G401 (cell line): ENCODE measurements at places on chromosomes 16 and 17.
A peak's percentile ranks its signal among the peaks of the same experiment; 100 is the strongest.

- DNase-seq, result no peak
Measured at GRCh38 chr17:49132699-49133364, at the start of gene B4GALNT2. Gene B4GALNT2, plus strand, starts transcription at chr17:49132769. Its CDS starts 24 bp downstream, at chr17:49132793.

DNA sequence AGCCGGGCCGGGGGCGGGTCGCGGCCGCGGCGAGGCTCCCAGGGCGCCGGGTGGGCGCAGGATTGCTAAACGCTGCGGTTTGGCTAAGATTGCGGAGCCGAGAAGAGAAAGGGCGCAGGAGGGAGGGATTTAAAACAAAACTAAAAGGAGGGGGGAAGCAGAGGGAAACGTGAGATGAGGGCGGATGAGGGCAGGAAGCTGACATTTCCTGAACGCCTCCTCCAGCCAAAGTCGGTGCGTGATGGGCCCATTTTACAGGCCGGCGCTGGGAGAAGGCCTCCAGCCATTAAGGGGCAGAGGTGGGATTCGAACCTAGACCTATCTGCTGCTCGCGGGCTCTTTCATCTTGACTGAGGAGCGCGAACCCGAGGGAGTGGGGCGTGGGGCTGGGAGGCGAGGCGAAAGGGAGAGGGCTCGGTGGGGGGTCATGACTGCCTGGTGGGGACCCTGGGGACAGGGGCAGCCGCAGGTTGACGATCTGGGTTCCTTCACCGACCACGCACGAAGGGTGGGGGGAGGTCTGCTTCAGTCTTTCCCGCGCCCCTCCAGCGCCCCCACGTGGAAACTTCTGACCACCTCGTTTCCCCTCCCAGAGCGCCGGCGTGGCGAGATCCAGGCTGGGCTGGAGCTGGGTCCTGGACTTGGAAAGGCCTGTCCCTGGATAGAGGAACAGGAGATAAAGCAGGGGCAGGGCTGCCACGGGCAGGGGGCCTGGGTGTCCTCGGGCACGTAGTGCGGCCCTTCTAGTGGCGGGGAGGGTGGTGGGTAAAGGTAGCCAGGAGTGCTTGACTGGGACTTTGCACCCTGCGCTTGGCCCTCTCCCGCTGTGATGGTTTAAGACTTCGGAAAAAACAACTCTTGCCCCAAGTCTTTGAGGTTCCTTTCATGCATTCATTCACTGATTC is 3.8 kb upstream of the TAC4 start:
- DNase-seq, result peak; percentile 50

DNA sequence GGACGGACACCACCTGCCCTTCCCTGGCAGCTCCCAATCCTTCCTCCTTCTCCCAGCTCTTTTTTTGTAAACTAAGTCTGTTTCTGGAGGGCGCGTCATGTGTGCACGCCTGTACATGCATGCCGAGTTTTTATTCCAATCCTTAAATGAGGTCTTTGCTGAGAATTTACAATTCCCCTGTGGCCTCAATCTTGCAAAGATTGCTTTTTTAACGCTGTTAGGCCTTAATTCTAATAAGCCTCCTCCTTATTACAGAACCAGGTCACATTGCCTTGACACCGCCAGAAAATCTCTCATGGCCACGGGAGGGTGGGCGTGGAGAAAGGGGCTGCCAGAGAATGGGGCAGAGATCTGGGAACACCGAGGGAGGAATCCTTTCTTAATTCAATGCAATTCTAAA is 17.6 kb downstream of the RBFOX3 start:
- no peak for DNase-seq

DNA sequence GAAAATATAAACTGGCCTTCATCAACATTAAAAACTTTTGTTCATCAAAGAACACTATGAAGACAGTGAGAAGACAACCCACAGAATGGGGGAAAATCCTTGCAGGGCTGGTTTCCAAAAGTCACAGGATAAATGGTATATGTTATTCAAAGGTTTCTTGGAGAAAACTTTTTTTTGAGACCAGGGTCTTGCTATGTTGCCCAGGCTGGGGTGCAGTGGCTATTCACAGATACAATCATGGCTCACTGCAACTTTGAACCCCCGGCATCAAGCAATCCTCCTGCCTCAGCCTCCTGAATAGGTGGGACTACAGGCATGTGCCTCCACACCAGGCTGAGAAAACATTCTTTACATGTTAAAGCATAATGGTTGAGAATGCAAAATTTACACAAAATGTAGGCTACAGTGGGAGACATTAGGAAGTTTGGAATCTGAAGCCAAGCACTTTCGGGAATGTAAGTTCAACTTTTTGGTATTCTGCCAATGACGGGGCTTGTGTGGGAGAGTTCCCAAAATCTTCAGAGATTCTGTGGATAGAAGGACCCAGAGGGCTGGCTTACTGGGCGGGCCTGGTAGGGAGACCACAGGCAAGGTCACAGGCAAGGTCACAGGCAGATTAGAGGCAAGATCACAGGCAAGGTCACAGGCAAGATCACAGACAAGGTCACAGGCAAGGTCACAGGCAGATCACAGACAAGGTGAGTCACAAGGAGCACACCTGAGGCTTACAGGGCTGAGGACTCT is 24.2 kb upstream of the ATP2A3 start:
- DNase-seq, result no peak

DNA sequence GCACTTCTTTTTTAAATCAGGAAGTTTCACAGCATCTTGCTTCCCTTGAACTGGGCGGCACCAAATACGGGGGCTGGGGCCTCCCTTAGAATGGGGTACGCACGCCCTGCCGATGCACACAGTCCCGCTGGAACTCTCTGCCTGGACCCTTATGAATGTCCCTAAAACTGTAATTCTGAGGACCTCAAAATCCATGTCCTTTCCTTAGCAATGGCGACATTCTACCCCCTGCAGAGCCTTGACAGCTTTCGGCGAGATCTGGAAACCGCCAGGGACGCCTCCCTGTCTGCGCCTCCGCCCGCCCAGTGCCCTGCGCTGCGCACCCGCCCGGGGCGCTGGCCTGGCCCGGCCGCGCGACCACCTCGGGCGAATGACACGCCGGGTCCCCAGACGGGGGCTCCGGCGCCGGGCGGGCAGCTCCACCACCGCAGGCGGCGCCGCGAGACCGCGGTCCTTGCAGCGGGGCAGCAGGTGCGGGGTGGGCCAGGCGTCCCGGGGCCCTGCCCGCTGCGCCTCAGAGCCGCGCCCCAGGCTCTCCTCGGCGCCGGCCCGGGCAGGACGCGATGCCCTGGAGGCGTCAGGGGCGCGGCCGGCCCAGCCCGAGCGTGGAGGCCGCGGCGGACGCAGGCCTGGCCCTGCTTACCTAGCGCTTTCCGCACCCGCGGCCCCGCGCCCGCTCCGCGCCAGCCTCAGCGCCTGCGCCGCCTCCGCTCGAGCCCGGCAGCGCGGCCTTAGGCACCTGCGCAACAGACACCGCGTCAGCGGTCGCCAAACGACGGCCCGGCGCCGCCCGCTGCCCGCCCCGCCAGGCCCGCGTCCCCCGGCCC is 548 bp downstream of the HAGH start:
- peak; percentile 56 for DNase-seq

DNA sequence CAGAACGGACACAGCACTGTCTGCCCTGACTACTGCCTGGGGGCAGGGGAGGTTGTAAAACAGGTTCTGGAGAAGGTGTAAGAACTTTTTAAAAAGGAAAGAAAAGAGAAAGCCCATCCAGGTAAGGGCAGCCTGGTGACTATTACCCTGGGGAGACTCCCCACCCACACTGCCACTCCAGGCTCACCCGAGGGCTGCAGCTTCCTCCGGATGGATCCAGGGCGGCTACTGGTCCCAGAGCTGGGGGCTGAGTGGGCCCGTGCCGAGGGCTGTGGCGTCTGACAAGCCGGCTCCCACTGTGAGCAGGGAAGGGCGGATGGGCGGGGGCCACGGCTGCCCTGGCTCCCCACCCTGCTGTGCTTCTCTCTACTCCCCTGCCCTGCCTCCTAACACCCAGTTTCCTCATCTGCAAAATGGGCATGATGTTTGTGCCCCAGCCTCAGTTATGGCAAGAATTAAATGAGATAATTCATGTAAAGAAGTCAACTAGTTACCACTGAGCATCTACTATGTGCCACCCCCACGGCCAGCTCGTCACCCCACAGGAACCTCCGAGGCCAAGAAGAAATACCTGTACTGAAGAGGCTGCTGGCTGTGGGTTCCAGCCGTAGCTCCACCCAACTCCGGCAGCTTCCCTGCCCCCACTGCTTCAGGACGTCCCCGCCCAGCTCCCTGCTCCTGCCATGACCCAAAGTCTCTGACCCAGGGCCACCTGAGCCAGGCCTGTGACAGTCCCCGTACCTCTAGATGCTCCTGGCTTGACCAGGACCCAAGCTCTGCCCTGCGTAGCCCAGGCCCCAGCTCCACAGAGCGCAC is 24.2 kb downstream of the KATNB1 start:
- DNase-seq, result no peak

- peak; percentile 70 for DNase-seq
Measured at GRCh38 chr16:30996985-30997724, 12.1 kb downstream of the HSD3B7 start.

GRCh38 chr16:35733278-35733965 is 2274.0 kb downstream of the TP53TG3F start:
- DNase-seq, result no peak
